AG04450 (cell line): ENCODE measurements at places on chromosomes 5 and 9.

GRCh38 chr5:135876146-135876545, 19.5 kb downstream of the IL9 start:
- no peak for DNase-seq

GRCh38 chr5:131749138-131749537, 47.7 kb downstream of the FNIP1 start:
- DNase-seq = no peak

DNA sequence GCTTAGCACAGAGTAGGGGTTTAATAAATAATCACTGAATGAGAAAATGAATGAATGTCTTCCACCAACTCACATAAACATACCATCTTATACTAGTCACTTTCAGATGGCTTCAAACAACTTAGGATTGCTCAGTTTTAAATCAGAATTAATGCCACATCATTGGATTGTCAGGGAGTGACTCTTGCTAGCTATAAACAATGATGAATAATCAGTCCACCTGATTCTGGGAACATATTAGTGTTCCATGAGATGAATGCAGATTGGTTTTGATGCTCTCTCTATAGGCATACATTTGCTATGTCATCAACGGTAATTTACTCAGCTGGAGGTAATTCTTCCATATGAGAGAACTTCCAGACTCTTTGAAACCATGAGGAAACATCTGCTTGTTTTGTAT, 97.4 kb downstream of the CDH9 start:
- no peak for DNase-seq

DNA sequence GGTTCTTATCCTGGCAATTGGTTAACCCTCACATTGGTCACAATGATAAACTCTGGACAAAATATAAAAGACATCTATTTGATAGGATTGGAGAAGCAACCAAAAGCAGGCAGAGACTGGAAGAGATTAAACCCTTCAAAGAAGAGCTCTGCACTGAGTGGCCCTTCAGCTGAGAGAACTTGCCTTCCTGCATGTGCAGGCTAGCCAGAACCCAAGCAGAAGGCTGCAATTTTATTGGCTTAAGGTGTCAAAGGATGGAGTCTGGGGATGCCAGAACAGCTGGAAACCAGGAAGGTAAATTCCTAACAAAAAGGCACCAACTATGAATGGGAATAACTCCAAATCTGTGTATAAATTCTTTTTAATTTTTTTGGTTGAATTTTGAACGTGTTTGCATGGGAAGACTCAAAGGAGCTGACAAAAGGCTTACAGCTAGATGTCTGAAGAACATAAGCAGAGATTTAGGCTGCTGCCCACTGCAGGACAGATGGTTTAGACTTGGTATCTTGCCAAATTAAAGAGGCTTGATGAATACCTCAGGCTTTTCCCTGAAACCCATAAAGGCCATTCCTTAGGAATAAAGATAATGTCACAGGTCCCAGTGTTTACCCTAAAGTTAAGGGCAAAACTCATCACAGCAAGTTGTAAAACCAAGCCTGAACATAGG, 66.3 kb downstream of the NR2F1 start:
- DNase-seq = no peak

GRCh38 chr5:6666762-6667161, 33.5 kb downstream of the SRD5A1 start:
- DNase-seq = no peak

DNA sequence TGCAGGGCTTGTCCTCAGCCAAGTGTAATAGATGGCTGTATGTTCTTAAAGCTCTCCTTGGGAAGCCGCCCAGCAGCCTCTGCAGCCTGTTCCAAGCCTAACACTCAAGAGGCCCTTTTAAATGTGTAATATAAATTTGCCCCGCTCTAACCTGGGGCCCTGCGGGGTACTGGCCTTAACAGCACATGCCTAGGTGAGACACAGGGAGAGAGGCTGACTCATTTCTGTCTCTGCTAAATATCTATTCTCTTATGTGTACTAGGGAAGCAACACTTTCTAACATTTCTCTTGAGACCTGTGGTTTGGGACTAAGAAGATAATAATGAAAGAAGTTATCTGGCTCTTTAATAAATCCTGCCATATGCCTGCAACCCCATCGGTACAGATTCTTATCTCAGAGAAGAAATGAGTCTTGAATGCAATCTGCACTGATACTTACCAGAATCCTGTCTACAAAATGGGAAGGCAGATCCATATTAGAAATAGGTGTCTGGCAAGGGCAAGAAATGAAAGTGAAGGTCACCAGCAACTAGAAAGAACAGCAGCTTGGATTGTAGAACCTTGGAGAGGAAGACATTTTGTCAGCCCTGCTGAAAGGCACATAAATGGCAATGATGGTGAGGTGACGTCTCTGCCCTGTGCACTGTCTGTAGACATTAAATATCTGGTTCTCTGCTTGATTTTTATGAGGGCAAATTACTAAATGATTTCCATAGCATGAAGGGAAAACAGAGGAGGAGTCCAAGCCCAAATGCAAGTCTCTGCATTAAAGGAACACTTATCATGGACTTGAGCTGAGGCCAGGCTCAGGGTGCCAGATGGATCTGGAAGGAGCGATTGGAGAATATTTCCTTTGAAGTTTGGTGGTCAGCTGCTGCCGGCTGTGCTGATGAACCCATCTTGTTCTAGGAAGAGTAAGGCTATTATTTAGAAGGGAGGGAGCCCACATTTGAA, 14.5 kb upstream of the TGFBI start:
- no peak for DNase-seq

- no peak for DNase-seq
Measured at GRCh38 chr9:130844044-130844451, 9.0 kb downstream of the ABL1 start.

DNA sequence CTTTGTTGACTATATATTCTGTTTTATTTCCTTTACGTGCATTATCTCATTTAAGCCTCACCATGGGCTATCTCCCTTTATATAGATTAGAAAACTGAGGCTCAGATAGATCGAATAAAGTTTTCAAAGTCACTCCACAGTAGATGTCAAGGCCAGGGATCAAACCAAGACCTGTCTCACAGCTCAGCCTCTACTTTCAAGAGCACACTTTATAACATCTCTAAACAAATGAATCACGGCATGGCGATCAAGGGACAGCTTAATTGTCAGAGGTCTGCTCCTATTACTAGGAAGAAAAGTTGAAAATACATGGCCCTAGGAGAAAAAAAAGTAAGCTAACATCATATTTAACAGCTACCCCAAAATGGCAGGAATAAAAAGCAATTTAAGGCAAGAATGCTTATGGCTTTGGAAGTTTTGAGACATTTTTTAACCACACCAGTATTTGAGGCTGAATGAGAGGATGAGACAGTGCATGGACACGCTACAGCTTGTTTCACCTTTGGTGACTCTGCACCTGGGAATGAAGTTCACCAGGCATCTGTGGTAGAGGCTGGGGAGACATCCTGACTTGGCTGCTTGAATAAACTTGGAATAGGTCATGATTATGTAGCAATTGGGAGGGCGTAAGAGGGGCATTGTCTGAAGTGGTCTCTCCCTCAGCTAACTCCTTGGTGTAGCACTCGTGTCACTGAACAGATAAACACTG, 486.8 kb upstream of the WWC1 start:
- DNase-seq = no peak

DNA sequence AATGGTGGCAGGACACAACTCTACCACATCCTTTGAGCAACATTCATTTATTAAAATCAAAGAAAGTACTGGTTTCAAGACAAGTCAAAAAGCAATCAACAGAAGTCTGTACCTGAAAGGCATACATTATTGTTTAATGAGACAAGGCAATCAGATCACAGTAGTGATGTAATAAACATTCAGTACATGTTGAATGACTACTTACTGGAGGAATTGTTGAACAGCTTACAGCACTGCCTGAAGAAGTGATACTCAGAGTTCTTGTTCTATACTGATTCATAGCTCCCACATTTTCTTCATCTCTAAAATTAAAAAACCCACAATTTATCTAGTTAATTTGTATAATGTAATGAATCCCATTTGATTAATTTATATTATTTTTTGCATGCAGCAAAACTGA, 18.2 kb downstream of the RIOK2 start:
- no peak for DNase-seq

DNA sequence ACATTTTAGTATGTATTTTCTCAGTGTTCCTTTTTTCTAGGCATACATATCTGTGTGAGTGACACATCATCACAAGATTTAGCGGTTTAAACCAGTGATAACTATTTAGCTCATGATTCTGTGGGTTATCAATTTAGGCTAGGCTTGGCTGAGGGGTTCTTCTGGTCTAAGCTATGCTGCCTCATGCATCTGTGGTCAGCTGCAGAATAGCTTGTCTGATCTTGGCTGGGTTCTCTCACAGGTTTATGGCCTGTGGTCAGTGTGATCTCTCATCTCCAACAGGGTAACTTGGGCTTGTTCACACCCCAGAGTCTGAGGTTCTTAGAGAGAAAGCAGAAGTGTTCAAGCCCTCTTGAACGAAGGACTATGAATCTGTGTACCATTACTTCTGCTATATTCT, 363.3 kb downstream of the KDM4C start:
- no peak for DNase-seq

- DNase-seq = no peak
Measured at GRCh38 chr9:87148331-87149104, 201.2 kb upstream of the GAS1 start.

DNA sequence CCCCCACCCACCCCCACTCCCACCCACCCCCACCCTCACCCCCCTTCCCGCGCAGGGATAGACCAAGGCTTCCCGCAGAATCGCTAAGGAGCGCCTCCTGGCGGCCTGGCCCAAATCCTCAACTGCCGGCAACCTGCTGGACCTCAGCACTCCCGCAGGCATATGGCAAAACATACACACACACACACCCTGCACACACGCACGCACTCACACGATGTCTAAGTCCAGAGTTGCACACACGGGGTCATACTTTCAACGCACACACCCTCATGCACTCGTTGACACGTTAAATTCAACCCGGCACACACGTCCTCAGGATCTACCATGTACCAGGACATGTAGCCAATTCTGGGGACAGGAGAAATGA, 1.7 kb downstream of the CPLX2 start:
- DNase-seq = no peak

GRCh38 chr5:112533362-112533761, 114.3 kb upstream of the EPB41L4A start:
- no peak for DNase-seq

GRCh38 chr5:111930449-111930848, 173.5 kb upstream of the NREP start:
- no peak for DNase-seq

DNA sequence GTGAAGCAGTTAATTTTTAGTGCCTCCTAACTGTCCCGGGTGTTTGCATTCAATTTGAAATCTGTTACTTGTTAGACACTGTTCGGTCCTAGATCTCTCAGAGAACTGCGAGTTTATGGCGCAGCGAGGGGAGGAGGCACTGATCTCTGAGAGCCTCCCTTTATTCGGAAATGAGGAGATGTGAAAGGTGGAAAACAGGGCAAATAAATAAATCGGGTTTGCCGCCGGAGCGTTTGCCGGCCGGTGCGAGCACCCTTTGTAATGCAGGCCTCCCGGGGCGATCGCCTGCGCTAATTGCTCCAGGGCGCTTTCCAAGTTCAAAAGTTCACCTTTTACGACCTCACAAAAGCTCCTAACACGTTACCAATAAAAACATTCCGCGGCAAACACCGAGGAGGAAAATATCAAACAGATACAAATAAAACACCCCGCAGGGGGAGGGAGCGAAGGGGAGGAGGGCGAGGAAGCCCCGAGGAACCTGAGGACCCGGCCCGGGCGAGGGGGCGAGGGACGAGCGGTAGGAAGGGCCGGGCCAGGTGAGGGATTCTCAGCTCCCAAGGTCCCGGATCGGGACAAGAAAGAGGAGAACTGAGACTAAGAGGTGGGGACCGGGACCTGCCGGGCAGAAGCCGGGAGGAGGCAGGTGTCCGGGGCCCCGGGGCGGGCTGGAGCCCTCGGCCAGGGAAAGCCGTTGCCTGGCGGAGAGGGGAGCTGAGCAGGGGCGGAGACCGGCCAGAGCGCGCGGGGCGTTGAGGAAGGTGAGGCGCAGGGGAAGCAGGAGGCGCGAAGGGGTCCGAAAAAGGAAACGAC, 1.4 kb downstream of the NR6A1 start:
- DNase-seq = no peak

GRCh38 chr5:154101184-154101583, 62.4 kb downstream of the MFAP3 start:
- no peak for DNase-seq

DNA sequence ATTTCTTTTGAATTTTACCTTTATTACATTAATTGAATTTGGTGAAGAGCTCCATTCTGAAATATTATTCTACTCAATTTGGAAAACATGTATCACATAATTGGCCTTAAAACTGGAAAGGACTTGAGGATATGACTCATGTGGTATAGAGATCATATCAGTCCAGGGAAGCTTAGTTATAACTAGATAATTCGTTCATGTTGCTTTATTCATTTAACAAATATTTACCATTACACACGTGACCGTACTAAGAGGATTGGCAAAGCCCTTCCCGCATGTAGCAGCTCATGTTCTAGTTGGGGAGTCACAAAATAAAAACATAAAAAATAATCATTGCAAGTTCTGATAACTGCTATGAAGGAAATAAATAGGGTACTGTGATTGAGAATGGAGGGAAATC, 1816.5 kb downstream of the MAT2B start:
- peak; percentile 21 for DNase-seq

DNA sequence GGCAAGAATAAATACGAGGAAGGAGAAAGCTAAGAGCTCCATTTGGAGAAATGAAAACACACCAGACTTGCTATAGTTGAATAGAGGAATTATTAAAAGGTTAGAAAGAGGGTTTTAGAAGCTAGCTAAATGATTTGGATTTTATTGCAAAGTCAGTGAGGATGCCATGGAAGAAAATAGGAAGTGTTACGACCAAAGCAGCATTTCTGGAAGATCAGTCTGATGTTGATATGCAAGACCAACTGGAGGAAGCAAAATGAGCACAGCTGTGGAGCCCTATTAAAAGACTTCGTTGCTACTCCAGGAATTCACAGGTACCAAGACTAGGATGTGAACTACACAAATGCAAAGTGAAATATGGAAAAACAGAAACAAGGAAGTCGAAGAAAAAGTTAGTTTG, 2.1 kb downstream of the DHX29 start:
- DNase-seq = no peak

DNA sequence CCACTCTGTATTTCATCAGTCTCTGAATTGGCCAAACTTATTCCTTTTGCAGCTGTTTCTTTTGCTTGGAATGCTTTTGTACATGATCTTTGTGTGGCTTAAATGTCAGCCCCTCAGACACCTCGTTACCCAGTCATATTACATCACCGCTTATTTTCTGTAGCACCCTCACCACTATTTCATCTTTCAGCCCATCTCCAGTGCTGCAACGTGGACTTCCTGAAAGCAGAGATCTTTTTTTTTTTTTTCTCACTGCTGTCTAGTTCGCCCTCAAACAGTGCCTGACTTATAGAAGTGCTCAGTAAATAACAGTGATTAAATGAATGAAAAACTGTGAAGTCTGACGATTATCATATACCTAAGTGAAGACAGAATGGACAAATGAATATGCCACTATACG, 835 bp downstream of the SRA1 start:
- no peak for DNase-seq
